ENCODE measurements at places on chromosomes 12 and 14. TPM values are rescaled to one million over a fixed set of nuclear protein-coding genes. Genes with fewer than 3 reads are reported as not detected.

FMNL3 gene
- total RNA-seq = 11.3 TPM

- DNase-seq = no peak
Observed at GRCh38 chr14:94770251-94770749, 387 bp upstream of the GSC start.

DNA sequence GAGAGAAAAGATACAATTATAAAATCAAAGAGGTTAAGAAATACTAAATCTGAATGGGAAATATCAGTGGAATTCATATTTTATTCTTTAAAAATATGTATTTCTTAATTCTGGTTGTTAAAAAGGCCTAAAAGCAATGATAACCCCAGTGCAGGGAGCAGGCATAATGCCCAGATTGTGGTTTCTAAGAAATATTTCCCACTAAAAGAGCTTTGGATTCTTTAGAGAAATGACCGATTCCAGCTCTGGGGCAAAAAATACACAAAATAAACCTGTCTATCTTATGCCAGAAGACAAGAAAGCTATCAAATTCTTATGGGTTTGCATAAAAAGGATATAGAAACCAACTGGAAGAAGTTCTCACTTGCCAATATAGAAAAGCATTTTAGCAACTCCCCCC is 71.6 kb downstream of the PDE6H start:
- no peak for DNase-seq

GRCh38 chr12:106115440-106115839 is 23.3 kb downstream of the NUAK1 start:
- DNase-seq = no peak

DNA sequence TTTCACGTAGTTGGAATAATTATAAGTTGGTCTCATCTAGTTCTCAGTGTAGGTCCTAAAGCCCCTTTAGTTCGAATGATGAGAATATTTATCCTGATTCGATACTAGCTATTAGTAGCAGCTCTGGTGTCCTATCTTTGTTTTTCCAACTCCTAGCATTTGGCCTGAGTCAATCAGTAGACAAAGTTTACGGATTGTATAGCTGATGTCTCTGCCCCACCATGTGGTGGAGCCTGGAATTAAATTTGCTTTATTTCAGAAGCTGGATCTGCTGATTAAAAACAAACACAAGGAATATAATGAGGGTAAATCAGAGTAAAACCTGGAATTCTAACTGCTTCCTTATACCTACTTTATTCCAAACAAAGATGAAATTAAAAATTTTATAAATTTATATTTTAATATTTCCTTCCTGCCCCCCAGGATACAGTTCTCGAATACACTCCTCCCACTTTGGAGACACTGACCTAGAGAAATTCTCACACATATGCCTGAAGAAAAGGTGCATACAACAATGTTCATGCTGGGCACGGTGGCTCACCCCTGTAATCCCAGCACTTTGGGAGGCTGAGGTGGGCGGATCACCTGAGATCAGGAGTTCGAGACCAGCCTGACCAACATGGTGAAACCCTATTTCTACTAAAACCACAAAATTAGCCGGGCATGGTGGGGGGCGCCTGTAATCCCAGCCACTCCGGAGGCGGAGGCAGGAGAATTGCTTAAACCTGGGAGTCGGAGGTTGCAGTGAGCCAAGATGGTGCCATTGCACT is 7.6 kb upstream of the BRMS1L start:
- DNase-seq = no peak

AJUBA gene
- total RNA-seq = 1.1 TPM

- no peak for DNase-seq
Observed at GRCh38 chr12:81987371-81987770, 228.2 kb upstream of the PPFIA2 start.

- DNase-seq = no peak
Observed at GRCh38 chr12:113006641-113007040, 28.3 kb downstream of the OAS2 start.

GRCh38 chr12:24707334-24707733 is 241.6 kb downstream of the BCAT1 start:
- no peak for DNase-seq

DNA sequence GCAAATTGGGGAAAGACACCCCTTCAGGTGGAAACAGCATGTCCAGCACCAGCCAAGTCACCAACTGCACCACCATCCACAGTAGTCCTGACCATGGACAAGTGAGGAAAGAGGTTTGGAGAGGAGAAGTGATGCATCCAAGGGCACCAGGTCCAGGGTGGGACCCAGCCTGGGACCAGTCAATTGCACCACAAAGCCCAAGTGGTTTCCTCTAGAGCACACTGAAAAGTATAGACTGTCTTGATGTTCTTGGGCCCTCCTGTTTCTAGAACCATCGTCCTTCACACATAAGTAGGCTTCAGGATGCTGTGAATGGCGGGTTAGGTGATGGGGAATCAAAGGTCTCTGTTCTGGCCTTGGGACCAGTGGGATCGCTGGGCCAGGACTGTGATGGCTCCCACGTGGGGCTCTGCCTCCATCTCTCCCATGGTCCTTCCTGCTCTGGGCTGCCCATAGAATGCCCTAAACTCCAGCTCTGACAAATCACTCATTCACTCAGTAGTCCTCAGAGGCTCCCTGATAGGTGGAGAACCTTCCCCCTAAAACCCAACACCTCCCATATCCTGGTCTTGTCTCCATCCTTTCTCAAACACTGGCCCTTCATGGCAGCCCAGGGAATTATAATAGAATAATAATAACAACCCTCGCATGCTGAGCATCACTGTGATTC is 9.2 kb downstream of the KRT79 start:
- DNase-seq = no peak

DNA sequence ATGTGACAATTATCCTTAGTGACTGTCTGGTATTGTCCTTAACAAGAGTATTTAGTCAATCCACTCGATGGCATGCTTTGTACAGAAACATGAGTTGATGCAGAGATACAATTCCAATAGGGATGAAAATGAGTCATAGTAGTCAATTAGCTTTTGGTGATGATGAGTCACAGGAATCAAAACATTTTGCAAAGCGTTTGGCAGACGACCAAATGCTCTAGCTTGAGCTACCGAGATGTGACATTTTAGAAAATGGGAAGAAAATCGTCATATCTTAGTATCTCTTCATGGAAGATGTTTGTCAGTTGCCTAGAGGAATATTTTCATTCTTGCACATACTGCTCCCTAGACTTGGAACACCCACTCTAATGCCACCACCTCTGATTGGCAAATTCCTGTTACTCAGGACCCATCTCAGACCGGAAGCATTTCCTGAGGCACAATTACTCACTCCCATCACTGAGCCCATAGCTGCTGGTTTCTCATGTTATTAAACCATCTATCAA is 95.0 kb downstream of the LMNTD1 start:
- DNase-seq = no peak

- DNase-seq = no peak
Observed at GRCh38 chr12:131223171-131223761, 269.6 kb downstream of the ADGRD1 start.

DNA sequence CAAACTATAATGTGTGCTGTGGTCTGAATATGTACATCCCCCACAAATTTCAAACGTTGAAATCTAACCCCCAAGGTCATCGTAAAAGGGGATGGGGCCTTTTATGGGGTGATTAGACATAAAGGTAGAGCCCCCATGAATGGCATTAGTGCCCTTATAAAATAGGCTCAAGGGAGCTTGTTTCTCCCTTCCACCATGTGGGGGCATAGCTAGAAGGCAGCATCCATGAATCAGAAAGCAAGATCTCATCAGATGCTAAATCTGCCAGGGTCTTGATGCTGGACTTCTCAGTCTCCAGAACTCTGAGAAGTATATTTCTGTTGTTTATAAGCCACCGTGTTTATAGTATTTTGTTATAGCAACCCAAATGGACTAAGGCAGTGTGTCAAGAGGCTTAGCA is 33.4 kb upstream of the IGF1 start:
- no peak for DNase-seq

- DNase-seq = no peak
Observed at GRCh38 chr12:28586481-28586880, 396.2 kb downstream of the CCDC91 start.

CMTM5 gene
- total RNA-seq = not detected

GIT2 gene
- 27.6 TPM for total RNA-seq

ZC2HC1C gene
- 6.4 TPM for total RNA-seq

GRCh38 chr14:101113835-101114725 is 210.6 kb upstream of the RTL1 start:
- DNase-seq = peak; percentile 28

DNA sequence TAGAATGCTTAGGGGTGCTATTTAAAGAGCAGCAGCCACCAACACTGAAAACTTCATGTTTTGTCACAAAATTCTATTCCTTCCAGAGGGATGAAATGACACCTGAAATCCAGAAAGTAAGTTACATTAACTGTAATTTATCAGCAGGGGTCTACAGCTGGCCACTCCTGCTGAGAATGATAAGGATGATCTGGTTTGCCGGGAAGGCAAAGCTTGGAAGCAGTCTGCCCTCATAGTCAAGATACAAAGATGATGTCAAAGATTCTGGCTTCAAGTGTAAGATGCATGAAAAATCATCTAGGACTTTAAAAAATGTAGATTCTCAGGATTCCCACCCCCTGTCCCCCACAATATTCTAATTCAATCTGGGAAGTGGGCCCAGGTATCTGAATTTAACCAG is 58.4 kb downstream of the DCAF5 start:
- no peak for DNase-seq

Data from psoas muscle (tissue), 8 donors.